ENCODE measurements at places on chromosomes 13 and 19.

DNA sequence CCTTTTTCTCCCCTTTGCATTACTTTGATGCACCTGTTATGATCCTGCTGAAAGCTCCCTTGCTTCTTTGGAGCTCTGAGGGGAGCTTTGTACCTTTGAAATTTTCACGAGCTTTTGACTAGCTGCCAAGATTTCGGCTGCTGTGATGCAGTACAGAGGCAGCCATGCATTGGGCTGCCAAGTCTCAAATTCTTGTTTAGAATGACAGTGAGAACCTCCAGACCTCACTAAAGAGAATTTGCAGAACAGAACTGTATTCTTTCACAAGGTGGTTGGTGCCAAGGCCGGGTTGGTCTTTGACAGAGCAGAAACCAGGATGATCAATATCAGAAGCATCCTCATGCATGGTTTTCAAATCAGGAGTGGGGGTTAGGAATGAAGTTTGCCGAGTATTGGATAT lies 414.8 kb downstream of the GPC5 start:
- no peak for DNase-seq

DNA sequence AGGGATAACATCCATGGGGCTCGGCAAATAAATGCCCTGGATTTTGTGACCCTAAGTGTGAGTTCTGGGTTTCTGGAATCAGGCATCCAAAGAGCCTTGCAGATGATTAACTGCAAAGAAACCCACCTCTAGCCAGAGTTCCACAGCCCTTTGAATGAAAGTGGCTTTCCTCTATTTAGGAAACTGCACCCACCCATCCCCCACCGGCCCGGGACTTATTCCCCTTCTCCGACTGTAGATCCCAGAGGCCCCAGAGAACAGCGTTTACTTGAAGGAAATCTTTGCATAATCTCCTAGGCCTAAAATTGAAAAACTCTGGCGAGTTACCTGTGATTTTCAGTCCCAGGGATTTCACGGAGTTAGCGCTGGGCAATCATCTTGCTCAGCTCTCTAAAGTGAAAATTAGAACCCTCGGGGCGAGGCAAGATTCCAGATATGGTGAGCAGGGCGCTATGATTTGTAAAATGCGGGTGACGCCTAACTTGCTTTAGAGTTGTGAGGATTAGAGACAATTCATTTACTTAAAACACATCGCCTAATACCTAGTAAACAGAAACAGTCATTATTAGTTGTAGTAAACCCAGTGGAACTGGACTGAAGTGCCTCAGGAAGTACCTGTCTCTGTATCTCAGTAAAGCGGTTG lies 9.4 kb downstream of the URAD start:
- no peak for DNase-seq

DNA sequence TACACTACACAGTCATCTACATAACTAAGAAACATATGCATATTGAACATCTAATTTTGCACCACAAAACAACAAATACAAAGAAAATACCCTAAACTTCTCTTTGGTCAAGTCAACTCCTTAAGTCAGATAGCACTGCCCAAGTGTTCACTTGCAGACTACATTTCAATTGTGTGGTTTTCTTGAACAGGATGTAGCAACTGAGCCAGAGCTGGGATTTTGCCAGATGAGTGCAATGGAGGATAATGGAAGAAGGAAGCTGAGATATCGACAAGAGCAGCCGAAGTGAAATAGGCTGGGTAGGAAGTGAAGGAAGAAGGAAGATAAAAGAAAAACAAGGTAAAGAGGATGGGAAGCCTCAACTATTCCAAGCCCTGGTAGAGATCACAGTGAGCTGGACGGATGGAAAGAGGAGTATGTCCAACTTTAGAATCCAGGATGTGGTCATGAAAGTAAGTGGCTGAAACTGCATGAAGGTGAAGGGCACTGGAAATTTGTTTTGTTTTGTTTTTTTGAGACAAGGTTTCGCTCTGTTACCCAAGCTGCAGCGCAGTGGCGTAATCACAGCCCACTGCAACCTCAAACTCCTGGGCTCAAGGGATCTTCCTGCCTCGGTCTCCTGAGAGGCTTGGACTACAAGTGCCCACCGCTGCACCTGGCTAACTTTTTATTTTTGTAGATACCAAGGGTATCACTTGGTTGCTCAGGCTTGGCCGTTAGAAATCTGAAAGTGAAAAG lies 15.0 kb downstream of the NUFIP1 start:
- DNase-seq, result no peak

- peak; percentile 65 for DNase-seq
Observed at GRCh38 chr13:40406405-40407120, 259.9 kb downstream of the FOXO1 start.

- DNase-seq, result no peak
Observed at GRCh38 chr13:79772811-79773210, 291.9 kb downstream of the NDFIP2 start.

DNA sequence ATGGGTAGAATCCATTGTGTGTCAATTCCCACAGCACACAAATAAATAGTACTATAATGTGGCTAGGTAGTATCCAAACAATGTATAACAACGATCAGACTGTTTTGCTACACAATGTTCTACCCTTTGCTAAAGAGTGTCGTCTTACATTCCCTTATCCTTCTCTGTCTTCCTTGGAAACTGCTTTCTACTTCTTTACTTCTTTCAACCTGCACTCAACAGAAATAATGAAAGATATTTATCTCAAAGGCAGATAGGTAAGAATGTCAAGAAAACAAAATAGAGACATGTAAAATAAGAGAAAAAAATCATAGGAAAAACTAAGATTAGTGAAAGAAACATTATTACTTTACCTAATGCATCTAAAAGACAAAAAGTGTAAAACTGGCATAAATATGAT lies 814.7 kb downstream of the PCDH9 start:
- DNase-seq, result no peak

GRCh38 chr13:38624822-38625221 lies 62.1 kb upstream of the FREM2 start:
- no peak for DNase-seq

- DNase-seq, result no peak
Observed at GRCh38 chr13:45219123-45219891, 18.5 kb upstream of the KCTD4 start.

DNA sequence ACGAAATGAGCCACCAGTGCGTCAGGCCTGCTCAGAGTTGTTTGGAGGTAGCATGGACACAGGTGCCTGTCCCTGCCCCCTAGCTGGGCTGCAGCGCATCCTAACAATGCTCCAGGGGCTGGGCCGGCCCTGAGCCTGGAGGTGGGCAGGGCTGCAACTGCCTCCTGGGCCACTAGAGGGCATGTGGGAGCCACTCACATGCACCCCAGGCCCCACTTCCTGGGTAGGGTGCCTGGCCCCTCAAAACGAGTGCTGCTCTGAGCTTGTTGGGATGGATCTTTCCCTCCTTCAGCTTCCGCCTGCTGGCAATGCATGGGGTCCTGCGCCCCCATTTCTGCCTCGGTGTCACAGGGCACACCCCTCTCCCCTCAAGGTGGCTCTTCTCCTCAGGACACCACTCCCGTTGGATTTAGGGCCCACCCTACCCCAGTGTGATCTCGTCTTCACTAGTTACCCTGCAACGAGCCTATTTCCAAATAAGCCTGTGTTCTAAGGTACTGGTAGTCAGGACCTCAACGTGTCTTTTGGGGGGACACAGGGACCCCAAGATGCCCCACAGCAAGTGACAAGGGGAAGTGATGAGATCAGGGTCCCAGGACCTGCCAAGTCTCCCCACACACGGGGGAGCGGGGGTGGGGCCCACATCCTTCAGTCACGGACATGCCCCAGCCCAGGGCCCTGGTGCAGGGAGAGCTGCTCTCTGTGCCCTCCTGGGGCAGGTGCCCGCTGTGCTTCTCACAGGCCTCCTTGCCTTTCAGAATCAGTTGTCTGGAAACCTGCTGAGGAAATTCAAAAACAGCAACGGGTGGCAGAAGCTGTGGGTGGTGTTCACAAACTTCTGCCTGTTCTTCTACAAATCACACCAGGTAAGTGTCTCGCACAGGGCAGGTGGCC lies 131.3 kb downstream of the STK24 start:
- DNase-seq, result no peak

DNA sequence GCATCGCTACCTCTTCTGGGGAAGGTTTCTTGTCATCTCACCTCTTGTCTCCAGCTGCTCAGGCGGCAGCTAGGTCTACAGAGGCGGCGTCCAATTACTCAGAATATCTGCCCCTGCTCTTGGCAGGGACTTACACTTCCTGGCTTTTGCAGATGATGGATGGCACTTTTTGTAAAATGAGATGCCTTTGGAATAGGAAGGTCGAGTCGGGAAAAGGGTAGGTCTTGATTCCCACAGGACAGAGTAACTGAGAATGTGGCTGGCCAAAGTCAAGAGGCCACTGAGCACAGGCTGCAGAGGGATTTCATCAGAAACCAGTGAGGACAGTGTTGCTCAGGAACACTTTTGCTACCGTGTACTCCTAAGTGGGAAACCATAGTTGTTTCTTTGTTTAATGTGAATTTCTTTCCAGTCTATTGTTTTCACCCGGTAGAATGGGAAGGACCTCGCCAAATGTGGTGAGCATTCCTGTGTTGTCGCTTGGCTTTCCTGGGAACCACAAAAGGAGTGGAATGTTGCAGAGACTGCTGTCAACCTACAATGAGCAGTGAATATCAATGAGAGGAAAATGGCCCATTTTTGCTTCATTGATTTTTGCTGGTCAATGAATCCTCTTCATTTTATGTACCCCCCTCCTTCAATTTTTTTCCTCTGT lies 383.7 kb downstream of the HS6ST3 start:
- DNase-seq, result no peak

DNA sequence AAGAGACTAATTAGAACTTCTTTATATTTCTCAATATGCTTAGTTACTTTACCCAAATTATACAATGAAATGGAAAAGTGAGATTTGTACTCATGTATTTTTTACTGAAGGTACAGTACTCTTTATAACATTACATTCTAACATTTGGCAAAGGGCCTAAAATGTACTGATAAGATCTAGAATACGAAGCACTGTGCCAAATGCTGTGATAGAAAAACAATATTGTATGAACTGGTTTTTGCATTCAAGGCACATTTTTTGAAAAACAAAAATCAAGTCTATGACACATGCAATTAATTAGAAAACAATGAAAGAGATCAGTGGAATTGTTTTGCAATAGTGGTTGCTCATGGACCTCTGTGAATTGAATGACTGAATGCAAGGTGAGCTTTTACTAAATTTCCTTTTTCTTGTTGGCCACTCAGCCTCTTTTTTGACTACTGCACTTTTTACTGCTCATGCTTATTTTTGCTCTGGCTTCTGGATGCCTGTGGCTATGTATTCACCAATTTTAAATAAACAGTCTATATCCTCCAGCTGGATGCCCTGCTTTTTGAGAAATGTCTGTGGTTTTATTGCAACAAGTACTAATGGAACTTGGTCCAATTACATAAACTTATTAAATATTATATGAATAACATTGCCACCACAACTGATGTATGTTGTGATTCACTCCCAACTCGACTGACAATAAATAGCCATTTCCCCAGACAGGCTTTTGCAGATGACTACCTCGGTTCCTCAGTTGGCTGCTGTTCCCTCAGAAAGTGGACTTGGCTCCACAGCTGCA lies 41.4 kb upstream of the OBI1 start:
- DNase-seq, result no peak

- DNase-seq, result no peak
Observed at GRCh38 chr19:3360421-3361383, 5.7 kb upstream of the NFIC start.

DNA sequence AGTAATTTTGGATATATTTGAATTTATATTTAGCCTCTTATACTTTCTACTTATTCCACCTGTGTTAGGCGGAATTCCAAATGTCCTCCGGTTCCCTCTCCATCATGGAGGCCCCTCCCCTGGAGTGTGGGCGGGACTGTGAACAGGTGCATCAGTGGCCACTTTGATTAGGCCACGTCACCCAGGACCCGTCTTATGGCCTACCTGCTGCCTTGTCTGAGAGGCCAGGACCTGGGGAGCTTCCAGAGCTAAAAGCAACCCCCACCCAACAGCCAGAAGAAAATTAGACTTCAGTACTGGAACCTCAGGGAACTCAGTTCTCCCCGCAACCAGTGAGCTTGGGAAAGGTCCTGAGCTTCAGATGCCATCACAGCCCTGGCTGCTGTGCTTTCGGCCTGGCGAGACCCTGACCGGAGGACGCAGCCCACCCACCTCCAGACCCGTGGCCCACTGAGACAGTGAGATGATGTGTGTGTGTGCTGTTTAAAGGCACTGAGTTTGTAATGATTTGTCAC lies 200.2 kb upstream of the SOX1 start:
- DNase-seq, result no peak

DNA sequence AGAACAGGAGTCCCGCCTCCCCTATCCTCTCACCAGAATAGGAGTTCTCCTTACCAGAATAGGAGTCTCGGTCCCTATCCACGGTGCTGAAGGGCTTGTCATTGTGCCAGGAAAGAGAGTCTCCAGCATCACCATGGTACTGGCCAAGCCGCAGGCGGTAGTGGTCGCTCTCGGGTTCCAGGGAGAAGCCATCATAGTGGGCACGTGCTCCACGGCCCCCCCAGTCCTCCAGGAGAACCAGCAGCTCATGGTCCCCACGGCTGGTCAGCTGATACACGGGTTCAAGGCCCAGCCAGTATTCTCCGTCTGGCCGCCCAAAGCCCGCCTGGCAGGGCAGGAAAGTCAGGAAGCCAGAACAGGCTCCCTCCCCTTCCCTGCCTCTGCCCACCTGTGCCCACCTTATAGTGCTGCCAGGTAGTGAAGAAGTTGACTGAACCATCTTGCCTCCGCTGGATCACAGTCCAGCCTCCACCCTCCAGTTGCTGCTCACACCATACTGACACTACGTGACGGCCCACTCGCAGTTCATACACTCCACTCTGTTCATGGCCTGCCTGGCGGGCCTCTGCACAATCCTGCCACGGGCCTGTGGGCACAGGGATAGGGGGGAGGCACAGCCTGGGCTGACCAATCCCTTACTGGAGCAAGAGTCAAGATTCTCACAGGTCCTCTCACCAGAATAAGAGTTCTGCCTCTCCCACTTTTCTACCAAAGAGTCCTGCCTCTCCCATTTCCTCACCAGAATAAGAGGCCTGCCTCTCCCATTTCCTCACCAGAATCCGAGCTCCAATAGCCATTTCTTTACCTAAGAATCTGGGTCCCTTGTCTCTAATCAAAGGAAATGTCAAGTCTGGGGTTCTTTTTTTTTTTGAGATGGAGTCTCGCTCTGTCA lies 7.4 kb downstream of the SHFL start:
- DNase-seq, result no peak

DNA sequence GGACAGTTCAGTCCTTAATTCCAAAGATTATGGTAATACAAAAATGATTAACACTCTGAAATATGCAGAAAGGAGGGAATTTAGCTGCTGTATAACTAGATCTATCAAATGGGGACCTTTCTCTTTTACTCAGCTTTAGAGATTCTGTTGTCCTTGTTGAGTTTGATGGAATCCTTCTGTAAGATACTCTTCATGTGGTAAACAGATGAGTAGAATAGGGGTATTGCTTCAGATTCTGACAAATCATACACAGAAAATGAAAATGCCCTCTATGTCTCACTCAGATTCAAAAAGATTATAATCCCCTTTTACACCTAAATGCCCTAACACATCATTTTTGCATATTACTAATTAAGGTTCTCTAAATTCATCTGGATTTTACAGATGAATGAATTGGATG lies 50.7 kb downstream of the ARHGAP35 start:
- DNase-seq, result no peak

DNA sequence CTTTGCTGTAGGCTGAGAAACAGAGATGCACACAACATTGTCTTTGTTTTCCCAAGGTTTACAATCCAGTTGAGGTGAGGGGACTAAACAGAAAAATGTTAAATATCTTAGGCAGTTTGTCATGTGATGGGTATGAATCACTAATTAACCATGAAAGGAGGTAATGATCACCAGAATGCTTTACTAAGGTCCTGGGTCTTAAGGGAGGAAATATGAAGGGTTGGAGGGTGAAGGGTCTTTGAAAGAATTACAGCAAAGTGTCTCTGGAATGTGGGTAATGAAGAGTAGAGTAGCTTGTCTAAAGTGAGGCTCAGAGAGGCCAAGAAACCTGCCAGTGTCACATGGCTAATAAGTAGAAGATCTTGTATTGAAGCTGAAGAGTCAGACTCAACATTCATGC lies 19.0 kb downstream of the BIVM start:
- DNase-seq, result no peak
